ENCODE measurements at places on chromosomes 1 and 21. TPM values are rescaled to one million over a fixed set of nuclear protein-coding genes. Genes with fewer than 3 reads are reported as not detected.

FAM43B gene
- total RNA-seq = 0.39 TPM

NGF gene
- total RNA-seq = 1.2 TPM

SLC1A7 gene
- total RNA-seq = not detected

SDF4 gene
- total RNA-seq = 213 TPM

PKLR gene
- total RNA-seq = not detected

ADGRL4 gene
- 22.1 TPM for total RNA-seq

GPR161 gene
- total RNA-seq = 8.9 TPM

GSTM1 gene
- not detected for total RNA-seq

ADORA3 gene
- not detected for total RNA-seq
